ENCODE measurements at places on chromosomes 11 and 22.

DNA sequence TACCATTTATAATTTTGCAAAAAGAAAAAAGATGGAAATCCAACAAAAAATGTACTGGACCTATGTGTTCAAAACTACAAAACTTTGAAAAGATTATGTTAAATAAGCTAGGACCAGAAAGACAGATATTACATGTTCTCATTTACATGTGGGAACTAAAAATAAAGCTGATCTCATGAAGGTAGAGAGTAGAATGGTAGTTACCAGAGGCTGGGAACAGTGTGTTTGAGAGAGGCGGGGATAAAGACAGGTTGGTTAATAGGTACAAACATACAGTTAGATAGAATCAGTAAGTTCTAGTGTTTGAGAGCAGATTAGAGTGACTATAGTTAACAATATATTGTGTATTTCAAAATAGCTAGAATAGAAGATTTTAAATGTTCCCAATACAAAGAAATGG is 71.6 kb downstream of the USP47 start:
- no peak for DNase-seq

GRCh38 chr11:12258451-12258850 is 118.9 kb upstream of the PARVA start:
- no peak for DNase-seq

DNA sequence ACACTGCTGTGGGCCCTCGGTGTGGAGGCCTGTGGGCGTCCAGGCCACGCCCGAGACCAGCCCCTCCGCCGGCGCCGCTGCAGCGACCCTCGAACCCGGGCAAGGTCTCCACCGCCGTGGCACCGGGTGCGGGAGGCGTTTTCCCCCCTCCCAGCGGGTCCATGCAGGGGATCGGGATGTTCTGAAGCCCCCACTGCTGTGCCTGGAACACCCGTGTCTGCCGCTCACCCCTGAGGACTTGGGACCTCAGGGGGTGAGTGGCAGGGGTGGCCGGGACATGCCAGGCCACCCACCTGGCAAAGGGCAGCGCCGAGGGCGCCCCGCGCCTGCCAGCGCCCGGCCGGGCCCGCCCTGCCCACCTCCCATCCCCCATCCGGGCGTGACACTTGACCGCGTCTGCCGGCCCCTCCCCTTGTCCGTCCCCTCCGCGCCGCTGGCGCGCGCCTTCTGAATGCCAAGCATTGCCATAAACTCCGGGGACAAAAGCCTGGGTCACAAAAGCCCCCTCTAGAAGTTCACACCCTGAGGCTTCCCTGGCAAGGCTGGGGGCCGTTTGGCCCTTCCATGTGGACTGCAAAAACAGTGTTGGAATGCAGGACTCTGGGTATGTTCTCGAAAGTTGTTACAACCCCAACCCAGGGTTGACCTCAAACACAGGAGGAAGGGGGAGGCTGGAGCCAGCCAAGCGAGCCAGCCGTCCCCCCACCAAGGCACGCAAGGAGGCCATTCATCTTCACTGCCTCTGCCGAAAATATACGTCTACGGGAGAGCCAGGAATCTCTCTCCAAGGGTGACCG is 819 bp upstream of the KCNQ1OT1 start:
- no peak for DNase-seq

DNA sequence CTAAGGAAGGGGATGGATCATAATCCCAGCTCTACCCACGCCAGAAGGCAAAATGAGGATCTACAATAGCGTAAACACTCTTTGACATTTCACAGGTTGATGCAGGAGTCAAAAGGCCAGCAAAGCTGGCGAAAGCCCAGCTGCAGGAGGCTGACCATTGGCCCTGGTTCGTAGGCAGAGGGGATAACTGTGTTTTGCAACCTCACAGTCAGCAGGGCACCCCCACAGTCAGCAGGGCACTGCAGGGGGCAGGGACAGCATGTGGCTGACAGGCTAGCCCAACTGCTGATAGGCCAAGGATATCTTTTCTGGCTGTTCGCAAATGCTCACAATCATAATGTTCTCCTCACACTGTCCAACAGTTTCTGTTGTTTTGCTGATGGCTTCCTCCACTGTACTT is 372.7 kb downstream of the BUD13 start:
- DNase-seq: no peak

- DNase-seq: no peak
Observed at GRCh38 chr22:31019191-31019930, 50.3 kb downstream of the TUG1 start.

- DNase-seq: no peak
Observed at GRCh38 chr22:44765571-44766285, 13.4 kb downstream of the ARHGAP8 start.

DNA sequence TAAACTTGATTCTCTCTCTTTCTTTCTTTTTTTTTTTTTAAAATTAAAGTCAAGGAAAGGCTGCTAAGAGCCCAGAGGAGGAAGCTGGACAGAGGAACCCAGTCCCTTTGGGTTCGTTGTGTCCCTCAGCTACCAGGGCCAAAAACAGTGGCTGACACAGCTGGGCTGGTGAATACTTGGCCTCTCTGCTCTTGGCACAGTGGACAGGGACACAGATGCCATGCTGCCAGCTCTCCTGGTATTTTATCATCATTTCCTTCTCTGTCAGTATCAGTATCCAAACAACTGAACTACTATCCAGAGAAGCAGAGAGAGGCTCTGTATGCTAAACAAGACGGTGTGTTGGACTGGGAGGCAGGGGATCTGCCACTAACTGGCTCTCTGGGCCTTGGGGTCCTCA is 123.7 kb upstream of the CCDC90B start:
- DNase-seq: no peak

GRCh38 chr11:102879801-102880200 is 5.0 kb upstream of the MMP12 start:
- no peak for DNase-seq

GRCh38 chr11:67522338-67522737 is 908 bp downstream of the CABP2 start:
- no peak for DNase-seq

GRCh38 chr11:72812604-72812966 is 1.6 kb upstream of the ATG16L2 start:
- DNase-seq: no peak

DNA sequence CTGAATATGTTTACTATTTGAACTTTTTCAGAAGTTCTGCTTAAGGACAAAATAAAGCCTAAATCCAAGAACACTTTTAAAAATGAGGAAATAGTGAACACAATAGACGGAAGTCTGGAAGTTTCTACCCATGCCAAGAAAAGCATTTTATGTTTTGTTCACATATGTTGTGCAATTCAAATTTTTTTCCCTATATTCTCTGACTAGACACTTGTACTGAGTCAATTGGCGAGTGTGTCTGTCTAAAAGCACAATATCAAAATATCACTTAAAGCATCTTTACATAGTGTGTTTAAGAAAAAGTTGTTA is 29.2 kb downstream of the INCENP start:
- DNase-seq: no peak

GRCh38 chr11:120660024-120660565 is 148.5 kb downstream of the GRIK4 start:
- DNase-seq: no peak

GRCh38 chr11:61793829-61794204 is 1.1 kb downstream of the FEN1 start:
- no peak for DNase-seq

- no peak for DNase-seq
Observed at GRCh38 chr11:120599816-120600420, 88.4 kb downstream of the GRIK4 start.

DNA sequence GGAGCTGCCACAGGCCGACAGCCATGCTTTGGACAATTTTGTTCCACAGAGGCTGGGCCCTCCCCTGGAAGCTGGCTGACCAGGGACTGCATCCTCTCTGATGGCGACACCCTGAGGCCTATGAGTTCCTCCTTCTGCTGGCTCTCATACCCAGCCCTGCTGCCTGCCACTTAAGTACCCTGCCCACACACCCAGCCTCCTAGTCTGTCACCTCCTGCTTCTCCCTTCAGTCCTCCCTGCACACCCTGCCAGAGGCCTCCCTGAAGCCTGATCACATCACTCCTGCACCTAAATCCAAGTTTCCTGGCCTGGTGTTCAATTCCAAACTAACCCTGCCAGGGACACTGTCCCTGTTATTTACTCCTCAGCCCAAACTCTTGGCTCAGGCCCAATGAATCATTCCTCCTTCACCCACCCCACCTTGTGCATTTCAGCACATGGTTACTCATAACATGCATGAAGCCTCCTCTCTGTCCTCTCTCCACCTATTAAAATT is 136.7 kb upstream of the NECTIN1 start:
- DNase-seq: no peak

DNA sequence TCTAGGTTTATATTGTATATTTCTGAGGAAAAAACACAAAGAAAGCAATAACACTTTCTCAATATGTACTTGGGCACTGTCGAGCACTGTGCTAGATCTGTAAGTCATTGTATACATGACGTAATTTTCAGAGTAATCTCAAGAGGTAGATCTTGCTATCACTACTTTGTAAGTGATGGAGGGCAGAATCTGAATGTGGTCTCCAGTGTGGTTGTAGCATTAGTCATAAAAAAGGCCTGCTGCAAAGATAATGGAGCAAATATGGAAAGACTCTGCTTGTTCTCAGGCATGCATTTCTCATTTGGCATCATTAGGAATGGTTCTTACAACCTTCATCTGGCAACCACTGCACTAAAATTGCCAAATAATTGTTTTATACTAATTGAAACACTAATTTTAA is 419.8 kb upstream of the CCDC179 start:
- DNase-seq: no peak

DNA sequence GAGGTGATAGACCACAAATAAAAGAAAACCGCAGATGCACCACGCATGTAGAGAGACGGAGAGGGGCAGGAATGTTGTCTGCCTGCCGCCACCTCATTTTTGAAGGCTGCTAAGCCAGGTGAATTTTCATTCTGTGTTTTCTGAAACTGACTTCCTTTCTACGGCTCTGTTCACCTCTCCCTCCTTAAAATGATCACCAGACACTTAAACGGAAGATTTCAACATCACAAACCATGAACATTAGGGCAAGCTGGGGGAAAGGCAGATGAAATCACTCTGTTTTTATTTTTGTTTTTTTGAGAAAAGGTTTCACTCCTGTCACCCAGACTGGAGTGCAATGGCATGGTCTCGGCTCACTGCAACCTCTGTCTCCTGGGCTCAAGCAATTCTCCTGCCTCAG is 232.4 kb downstream of the MIAT start:
- no peak for DNase-seq

GRCh38 chr11:83020942-83021779 is 50.5 kb downstream of the RAB30 start:
- no peak for DNase-seq

- DNase-seq: no peak
Observed at GRCh38 chr11:65642014-65642671, 4.2 kb downstream of the SIPA1 start.

GRCh38 chr11:126587541-126587940 is 232.1 kb downstream of the ST3GAL4 start:
- DNase-seq: no peak

DNA sequence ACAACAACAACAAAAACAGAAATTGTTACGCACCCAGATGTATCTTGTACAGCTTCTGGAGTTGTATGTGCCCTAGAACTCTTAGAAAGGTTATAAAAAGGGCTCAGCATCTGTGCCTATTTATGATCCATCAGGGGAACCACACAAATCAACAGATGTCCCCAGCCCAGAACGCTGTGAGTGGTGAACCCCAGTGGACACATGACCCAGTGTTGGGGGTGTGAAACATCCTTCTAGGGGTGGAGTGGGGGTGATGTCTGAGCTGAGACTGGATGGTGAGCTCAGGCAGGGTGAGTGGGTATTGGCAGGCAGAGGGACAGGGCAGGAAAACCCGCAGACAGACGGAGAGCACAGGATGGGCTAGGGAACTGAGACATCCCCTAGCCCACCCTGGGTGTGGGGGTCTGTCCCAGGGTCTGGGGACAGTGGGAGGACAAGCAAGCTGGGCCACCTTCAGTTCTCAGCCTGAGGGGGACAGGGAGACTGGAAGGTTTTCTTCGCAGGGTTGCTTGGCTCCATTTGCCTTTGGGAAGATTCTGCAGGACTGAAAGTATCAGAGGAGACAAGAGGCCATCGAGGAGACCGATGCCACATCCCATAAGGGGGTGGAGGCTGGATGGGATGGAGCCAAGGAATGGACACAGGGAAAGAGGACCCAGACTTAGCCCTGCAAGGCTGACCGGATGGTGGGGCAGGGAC is 5.8 kb upstream of the EMID1 start:
- DNase-seq: no peak

DNA sequence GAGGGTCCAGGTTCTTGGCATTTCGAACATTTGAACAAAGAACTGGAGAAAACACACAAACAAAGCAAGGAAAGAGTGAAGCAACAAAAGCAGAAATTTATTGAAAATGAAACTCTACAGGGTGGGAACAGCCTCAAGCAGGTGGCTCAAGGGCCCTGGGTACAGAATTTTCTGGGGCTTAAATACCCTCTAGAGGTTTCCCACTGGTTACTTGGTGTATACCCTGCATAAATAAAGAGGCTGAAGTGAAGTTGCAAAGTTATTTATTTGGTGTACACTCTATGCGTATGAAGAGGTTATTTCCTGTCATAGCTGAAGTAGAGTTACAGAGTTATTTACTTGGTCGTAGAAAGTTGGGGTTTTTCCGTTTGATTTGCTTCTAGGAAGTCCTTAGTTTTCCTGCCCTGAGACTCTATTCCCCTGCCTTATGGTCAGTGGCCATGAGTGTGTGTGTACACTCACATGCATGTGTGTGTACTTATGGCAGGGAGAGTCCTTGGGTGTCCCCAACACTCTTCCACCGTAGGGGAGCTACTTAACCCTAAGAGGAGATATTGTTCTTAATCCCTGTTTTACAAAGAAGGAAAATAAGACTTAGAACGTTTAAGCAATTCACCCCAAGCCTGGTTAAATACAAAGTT is 5.6 kb upstream of the SMCO4 start:
- DNase-seq: no peak

DNA sequence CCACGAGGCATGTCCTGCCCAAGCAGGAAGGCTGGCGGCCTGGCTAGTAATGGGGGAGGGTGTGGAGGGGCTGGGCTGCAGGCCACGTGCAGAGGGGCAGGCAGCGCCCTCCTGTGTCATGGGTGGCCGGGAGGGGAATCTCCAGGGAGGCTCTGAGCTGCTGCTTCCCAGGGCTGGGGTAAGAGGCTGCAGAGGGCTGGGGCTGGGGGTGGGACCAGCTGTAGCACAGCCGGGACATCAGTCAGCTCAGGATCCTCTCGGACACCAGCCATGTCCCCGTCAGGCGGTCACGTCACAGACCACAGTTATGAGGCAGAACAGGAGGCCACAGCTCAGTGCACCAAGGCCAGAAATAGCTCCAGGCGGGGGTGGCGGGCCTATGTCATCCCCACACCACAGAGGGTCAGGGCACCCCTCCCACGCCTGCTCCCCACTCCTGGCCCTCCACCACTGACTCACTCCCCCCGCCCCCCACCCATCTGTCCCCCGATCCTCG is 21.1 kb downstream of the RTN4R start:
- no peak for DNase-seq

DNA sequence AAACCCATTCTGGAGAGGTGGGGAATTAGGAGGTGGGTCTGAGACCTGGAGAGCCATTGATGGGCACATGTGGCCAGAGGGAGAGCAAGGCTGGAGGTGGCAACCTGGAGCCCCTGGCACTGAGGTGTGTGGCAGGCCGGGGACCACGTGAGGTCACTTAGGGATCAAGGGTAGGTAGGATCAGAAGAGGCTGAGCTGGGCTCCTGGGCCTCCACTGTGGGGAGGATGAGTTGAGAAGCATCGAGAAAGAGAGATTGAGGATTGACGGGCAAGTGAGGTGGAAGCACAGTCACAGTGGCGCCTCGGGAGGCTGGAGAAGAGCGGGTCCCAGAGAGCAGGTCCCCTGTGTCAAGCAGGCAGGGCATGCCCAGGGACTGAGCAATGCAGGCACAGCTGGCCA is 4.1 kb downstream of the GNAZ start:
- DNase-seq: no peak

GRCh38 chr11:61764606-61765260 is 12.3 kb downstream of the MYRF start:
- DNase-seq: no peak

- DNase-seq: no peak
Observed at GRCh38 chr11:74754507-74755252, 6.0 kb downstream of the RNF169 start.

Measured in GOT3 (cell line).